NCI-H1417 treated with DMSO at 0.1 percent for 48 hours (cell line): ENCODE measurements at places on chromosomes 12 and 14.

- DNase-seq, result peak; percentile 24
These were observed 228.4 kb upstream of the SOX5 start for GRCh38 chr12:24177889-24178288.

DNA sequence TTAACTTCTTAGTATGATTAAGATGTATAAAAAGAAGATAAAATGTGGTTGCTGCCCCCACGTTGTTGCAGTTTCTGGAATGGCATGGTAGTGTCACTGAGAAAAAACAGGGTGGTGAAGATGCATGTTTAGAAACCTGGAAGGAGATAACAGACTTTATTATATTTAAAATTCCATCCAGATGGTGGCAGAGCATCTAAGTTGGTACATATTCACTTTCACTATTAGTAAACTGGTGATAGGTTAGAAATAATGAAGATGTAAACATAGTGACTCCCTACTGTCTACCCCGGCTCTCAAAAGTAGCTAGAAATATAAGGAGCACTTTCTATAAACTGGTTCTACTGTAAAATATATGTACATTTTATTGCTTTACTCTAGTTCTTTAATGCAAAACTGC is 279.3 kb downstream of the NPAS3 start:
- no peak for DNase-seq

- DNase-seq, result no peak
These were observed 808 bp downstream of the ITPR2 start for GRCh38 chr12:26831951-26832821.

GRCh38 chr14:104724981-104725771 is 1.1 kb downstream of the ADSS1 start:
- DNase-seq, result no peak

GRCh38 chr12:5889381-5890047 is 55.5 kb downstream of the ANO2 start:
- DNase-seq, result no peak

GRCh38 chr12:38639625-38640024 is 265.8 kb downstream of the CPNE8 start:
- DNase-seq, result no peak

DNA sequence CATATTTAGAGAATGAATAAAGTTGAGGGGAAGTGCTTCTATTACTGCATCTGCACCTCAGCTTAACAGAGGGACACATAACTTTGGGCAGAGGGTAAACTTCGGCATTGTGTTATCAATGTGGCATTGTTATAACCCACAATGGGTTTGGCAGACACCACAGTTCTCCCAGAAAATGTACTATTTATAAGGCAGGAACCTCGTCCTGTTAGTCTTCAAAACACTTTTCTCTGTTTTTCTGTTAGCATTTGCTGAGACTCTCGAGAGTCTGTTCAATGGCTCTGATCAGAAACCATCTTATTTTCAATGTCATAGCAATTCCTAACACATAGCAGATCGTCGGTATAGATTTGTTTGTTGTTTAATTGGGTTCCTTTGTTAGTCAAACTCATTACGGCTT is 13.9 kb downstream of the PPP1R36 start:
- DNase-seq, result no peak

DNA sequence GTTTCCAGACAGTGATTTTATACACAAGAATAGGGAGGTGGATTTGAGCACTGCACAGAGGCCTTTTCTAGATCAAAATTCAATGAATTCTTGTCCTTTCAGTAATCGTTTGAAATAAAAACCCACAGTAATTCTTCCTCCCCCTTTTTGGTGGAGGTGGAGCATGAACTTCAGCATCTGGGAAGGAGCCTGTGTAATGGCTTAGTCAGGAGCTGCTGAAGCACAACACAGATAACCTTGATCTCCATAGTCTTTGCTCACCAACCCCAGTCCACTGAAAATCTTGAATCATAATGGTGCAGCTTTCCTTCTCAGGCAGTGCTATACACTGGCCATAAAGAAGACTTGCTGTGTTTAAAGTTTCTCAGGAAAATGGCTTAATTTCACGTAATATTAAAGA is 6.4 kb upstream of the TBPL2 start:
- DNase-seq, result no peak

DNA sequence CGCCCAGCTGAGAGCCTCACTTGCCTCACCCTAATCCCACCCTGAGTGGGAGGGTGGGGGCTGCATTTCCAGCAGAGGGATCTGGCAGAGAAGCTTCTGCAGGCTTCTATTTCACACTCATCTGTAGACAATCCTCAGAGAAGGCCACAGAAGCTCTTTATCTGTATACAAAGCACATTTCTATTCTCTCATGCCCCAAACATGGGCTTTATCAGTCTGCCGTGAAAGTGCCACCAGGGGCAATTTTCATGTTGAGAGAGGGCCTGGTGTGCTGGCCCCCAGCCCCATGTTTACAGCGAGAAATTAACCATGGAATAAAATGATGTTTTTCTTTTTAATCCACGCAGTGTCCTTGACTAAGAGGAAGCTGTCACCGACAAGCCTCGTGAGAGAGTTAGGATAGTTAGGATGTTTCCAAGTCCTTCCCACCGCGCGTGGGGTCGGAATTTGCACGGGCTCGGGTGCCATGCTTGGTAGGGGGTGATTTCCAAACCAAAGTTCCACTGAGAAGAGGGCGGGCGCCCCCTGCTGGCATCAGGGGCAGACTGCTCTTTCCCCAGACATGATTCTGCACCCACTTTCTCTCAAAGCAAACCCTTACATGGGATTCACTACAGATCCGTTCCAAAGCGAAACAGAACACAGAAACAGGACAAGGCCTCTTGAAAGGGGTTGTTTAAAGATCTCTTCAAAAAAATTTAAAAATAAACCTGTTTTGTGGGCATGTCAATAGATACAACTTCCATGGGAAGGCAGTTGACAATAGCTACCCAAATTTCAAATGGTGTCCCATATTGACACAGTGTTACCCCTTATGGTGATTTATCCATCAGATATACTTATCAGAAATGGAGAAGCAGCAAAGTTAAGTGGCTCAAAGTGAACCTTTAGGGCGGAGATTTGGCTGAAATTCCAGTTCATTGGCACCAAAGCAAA is 19.4 kb downstream of the BDKRB1 start:
- peak; percentile 4 for DNase-seq
